ENCODE measurements at places on chromosomes 1 and 21.

GRCh38 chr1:229022595-229023333 is 248.1 kb upstream of the RAB4A start:
- no peak for DNase-seq

- DNase-seq = no peak
Observed at GRCh38 chr1:42692911-42693310, 10.7 kb downstream of the YBX1 start.

DNA sequence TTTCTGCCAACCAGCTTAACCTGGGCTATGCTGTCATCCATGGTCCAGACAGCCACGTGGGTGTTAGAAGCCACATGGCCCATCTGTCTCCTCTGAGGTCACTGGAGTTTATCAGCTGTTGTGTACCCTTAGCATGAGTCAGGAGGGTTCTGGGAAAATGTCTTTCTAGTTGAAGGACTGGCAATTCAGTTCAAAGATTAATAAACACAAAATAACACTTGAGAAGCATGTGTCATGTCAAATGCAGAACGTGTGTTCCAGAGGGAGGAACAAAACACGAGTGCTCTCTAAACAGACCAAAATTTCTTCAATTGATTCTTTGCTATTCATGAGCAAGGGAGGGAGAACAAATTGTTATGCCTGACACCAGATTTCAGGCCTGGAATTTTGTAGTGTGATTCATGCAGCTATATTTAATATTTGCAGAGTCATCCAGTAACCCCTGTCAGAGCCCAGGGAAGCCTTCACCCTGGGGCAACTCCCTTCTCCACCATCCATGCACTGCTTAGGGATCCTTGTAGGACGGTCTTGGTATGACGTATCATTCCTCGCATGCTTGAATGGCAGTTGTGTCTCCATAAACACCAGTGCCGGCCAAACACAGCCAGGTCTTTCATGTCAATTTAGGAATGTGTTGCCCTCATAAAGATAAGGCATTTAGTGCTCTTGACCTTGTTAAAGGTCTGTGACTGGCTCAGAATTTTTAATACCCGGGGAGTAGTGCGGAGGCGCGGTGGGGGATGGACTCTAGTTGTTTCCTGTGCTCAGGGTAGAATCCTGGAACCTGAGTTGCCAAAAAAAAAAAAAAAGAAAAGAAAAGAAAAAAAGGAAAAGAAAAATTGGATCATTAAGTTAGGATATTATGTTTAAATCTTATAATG is 27.7 kb upstream of the DYRK1A start:
- DNase-seq = peak; percentile 82

GRCh38 chr1:198598796-198599321 is 40.0 kb upstream of the PTPRC start:
- DNase-seq = no peak

- DNase-seq = no peak
Observed at GRCh38 chr1:145886390-145886789, 724 bp upstream of the ANKRD35 start.

GRCh38 chr1:58590019-58590418 is 13.0 kb upstream of the TACSTD2 start:
- DNase-seq = no peak

- DNase-seq = no peak
Observed at GRCh38 chr1:64861611-64862010, 104.7 kb downstream of the JAK1 start.

DNA sequence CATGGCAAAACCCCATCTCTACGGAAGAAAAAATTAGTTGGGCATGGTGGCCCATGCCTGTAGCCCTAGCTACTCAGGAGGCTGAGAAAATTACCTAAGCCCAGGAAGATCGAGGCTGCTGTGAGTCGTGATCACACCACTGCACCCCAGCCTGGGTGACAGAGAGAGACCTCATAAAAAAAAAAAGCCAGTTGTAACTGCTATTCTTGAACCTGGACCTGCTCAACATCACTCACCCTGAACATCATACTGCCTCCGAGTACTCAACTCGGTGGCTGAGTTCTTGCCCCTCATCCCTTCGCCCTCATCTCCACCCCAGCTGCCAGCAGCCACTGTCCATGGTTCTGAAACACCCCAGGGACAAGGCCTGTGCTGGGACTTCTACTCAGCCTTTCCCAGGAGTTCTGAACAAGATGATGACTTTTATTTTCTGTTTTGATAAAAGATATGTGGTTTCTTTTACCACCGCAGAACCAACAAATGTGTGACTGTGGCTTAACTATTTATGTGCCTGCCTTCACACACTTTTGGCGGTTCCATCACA is 5.4 kb upstream of the DISP3 start:
- no peak for DNase-seq

DNA sequence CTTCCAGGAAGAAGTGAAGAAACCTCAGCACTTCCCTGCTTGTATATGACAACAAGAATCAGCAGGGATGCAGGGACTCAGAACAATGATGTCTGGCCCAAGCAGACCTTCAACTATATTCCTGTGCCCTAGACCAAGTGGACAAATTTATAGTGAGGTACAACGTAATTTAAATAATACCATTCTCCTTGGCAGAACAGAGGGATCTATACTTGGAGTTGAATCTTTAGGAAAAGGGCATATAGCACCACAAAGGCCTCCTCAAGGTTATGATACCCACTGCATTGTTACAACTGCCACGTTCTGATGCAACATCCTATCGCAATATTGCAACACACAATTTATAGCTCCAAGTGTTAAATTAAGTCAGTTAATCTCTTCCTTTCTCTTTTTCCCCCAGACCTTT is 29.1 kb upstream of the GFI1 start:
- no peak for DNase-seq

GRCh38 chr1:106080608-106081325 is 975.7 kb upstream of the PRMT6 start:
- no peak for DNase-seq

DNA sequence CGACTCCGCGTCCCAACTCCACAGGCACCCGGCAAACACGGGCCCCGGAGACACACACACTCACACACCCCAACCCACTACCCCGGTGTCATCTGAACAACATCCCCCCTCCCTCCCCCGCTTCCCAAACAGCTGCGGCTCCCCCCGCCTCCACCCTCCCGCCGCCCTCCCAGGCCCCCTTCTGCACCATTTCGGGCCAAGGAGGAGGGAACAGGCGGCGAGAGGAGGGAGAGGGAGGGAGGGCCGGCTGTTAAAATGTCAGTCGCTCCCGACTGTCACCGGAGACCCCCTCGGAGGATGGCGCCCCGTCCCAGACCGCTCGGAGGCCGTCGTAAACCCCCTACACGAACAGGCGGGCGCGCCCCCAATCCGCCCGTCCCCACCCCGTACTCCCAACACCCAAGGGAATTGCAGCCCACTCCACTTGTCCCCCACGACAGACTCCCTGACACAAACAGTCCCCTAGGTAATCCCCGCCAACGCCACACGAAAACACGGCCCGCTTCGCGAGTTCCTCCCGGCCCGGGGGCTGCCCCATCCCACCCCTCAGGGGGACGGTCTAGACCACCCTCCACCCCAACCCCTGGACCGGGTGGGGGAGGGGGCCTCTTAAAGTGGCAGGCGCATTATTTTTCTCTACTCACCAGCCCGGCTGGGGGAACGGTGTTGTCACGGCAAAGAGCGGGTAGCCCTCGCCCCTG is 583 bp downstream of the MEF2D start:
- DNase-seq = peak; percentile 52

DNA sequence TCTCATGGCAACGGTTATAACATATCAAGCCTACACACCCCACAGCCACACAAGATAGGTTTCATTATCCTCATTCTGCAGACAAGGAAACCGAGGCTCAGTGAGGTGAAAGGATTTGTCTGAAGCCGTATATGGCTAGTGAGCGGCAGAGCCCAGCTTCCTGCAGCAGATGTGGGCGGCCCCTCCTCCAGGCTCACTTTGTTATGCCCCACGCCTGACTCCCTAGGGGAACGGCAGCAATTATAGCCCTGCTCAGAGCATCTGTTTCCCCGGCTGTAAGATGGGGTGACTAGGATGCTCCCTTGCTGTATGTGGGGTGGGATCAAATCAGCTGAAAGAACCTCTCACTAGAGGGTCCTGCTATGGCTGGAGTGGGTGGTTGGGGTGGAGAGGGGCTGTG is 22.1 kb downstream of the GRHL3 start:
- DNase-seq = no peak

GRCh38 chr1:59438058-59438560 is 141.2 kb downstream of the FGGY start:
- no peak for DNase-seq

- DNase-seq = peak; percentile 76
Observed at GRCh38 chr21:38639571-38640354, 141.5 kb upstream of the ERG start.

DNA sequence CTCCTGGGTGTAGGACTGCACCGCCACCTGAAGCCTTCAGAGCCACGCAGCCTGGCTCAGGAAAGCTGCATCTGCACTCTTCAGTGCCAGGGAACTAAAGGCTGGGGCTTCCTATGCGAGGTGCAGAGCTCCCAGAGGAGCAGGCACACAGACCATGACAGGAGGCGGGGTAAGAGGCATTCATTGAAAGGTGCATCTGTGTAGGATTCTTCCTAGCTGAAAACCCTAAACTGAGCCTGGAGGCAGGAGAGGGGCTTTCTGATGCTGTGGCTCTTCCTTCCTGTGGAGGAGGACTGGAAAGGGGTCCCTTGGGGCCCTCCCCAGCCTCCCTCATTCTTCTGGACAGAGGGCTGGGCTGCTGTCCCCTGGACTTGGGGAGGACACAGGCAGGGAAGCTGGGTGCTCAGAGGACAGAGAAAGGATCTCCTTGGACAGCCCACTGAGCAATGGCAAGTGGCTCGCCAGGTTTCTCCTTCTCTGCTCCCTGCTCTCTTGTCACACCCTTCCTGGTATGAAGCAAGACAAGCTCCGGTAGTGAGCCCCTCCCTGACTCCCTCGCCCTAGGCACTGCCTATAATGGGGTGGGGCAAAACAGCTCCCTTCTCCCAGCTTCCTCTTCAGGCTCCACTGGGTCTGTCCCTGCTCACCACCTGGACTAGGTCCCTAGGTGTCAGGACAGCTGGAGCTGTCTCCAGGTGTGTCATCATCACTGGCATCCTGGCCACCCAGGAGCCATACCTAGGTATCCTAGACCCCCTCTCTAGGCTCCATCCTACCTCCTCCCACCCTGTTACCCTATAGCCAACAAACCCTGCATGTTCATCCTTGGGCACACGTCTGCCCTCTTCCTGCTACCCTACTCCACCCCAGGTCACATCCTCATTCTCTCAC is 20.0 kb downstream of the S100A6 start:
- DNase-seq = no peak

- DNase-seq = no peak
Observed at GRCh38 chr1:208235356-208235981, 8.7 kb downstream of the PLXNA2 start.

DNA sequence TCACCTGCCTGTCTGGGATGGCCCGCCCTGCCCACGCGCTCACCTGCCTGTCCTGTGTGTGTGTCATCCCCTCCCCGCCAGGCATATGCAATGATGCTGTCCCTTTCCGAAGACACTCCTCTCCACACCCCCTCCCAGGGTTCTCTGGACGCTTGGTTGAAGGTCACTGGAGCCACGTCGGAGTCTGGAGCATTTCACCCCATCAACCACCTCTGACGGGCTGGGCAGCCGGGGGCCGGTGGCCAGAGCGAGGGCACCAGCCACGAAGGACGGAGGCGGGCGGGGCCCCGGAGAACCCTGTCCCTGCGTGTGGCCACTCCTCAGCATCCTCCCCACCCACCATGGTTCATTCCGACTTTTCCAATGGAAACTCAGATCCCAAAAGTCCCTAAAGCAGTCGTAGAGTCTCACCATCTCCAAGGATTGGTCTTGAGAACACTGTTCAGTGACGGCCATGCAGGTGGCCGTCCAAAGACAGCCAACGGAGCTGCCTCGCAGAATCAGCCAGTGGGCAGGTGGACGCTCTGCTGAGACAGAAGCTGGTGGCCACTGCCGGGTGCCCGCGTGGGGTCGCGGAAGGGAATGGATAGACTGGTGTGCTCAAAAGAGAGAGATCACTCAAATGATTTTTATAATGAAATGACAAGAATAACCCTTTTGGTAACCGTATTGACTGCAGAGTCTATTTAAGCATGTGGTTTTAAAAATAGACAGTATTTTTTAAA is 20.7 kb upstream of the ARHGEF16 start:
- DNase-seq = no peak

All from bone marrow (tissue), 2 donors.